Heart left ventricle (tissue), 16 donors: ENCODE measurements at places on chromosomes 2 and 18. TPM values are rescaled to one million over a fixed set of nuclear protein-coding genes. Genes with fewer than 3 reads are reported as not detected.

DNA sequence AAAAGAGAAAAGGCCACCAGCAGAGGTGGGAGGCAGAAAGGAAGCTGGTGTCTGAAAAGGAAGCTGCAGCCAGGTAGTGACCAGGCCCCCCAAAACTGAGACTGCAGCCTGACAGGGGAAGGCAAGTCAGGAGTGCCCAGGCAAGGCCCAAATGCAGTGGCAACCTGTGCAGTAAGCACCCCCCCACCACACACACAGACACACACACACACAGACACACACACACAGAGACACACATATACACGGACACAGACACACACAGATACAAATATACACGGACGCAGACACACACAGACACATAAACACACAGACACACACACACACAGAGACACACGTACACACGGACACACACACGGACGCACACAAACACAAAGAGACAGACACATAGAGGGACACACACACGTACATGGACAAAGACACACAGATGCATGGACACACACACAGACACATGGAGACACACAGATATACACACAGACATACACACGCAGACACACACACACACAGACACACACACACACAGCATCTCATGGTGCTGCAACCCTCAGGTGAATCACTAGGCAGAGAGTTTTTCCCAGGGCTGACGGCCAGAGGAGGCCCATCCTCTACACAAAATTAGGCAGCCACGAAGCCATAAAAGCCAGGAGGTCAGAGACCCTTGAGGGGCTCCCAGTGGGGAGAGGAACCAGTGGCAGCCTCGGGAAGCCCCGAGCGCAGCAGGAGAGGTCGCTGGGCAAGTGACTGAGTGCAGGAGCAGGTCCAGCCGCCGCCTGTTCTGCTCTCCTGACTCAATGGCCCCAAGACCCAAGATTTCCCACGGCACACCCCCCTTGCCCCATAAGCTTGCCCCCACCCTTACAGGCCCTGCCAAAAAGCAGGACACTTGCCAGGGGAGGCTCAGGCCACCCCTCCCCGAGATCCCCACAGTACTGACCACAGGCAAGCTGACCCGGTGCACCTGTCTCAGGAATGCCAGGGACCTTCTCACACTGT lies 6.3 kb downstream of the SDC1 start:
- DNase-seq = peak; percentile 30

Gene RTKN
- polyA plus RNA-seq = 18.0 TPM

- no peak for DNase-seq
Measured at GRCh38 chr2:8346706-8347430, 335.0 kb upstream of the ID2 start.

- DNase-seq = no peak
Measured at GRCh38 chr2:150465703-150466569, 21.5 kb downstream of the RND3 start.

DNA sequence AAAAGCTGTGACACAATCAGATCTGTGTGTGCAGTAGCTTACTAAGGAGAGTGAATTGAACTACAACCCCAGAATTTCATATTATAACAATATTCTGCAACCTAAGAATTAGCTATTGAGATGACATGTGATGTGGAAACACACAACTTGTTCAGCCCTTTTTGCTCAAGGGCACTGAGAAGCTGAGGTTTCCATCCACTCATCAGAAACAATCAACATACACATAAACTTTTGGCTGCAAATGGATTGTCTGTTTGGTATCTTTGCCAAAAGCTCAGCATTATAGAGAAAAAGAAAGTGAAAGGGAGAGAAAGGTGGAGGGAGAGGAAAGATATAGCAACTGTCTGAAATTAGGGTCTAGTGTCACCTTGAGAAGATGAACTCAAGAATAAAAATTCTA lies 117.2 kb upstream of the KLF7 start:
- no peak for DNase-seq

DNA sequence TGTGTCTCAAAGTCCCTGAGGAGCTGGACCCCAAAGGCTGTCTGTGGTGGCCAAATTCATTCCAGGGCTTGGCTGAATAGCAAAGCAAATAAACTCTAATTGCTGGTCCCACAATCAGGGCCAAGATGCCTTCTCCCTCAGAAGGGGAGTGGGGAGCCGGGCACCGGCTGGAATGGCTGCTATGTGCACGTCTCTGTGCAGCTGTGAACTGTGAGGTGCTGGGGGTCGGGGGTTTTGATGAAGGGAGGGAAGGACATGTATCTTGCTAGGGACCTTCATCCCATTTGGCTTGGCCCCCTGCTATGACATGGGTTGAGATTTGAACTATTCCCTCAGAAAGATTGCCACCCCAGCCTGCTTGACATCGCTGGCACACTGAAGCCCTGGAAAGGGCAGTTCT lies 60.4 kb downstream of the CIB4 start:
- DNase-seq = no peak

Gene SLC5A6
- 37.7 TPM for polyA plus RNA-seq

GRCh38 chr2:237927986-237928385 lies 38.8 kb upstream of the UBE2F start:
- no peak for DNase-seq

- DNase-seq = no peak
Measured at GRCh38 chr18:14092625-14093306, 39.5 kb downstream of the ZNF519 start.

Gene SERPINB3
- not detected for polyA plus RNA-seq

Gene LBX2
- 0.27 TPM for polyA plus RNA-seq

Gene CYP1B1
- polyA plus RNA-seq = 3.9 TPM

DNA sequence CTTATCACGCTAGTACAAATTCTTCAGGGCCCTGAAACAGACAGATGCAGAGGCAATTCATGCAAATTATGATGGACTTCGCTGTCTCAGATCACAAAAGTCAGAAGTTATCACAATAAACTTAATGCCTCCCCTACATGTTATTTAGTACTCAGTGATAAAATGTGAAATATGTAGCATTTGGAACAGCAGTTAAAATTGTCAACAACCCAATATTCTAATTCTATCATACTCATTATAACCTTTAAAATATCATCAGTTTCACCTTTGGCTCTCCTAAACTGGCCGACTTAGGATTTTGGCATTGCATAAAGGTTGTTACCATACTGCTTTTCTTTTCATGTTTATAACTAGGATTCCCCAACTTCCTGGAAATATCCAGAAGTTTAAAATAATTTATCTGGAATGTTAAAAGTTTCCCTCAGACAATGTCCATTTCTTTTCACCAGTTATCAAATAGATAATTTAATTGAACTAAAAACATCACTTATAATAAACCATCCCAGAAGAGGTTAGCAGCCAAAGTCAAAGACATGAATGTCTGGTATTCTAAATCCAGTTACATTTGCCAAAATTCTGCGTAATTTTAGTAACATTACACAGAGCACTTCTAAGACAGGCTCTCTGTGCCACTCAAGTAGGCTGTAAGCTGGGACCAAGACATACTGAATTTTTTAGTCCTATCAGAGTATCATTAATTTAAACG lies 239.8 kb downstream of the RBM43 start:
- DNase-seq = no peak

GRCh38 chr2:126115975-126116374 lies 540.0 kb upstream of the GYPC start:
- no peak for DNase-seq

DNA sequence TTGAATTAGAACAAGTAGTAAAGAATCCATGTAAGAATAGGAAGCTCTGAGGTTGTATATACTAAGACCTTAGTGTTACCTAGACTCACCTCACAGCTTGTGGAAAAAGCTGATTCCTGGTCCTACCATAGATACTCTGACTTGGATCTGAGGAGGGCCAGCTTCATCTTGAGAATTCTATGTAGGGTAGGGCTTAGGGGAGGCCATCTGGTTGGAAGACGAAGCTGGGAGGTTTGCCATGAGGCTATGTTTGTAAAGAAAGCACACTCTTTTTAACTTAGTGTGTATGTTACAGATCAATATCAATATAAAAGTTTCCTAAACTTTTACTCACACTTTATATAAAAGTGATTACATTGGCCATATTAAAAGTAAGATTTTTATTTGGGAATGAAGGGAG lies 77.1 kb upstream of the GALNT5 start:
- no peak for DNase-seq

DNA sequence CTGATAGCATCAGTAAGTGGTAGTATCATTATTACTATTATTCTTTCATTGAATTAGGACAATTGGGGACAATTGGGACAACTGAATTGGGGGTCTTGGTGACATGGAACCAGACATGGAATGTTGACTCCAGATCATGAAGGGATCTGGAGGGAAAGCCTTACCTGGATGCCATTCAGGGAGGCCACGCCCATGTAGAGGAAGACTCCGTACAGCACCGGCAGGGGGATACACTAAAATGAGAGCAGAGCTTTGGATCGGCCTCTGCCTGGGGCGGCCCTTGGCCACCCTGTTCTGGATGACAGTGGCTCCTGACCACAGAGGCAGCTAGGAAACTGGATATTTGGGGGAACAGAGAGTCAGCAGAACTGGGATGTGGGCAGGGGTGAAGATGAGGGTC lies 29.2 kb downstream of the MTHFD2 start:
- DNase-seq = no peak

Gene UGT1A4
- polyA plus RNA-seq = not detected

- DNase-seq = no peak
Measured at GRCh38 chr2:175187378-175187777, 5.9 kb upstream of the ATP5MC3 start.

Gene TEX44
- polyA plus RNA-seq = not detected

GRCh38 chr2:118846953-118847761 lies at the start of gene EN1:
Gene EN1 (minus strand): TSS chr2:118847648. CDS start chr2:118847167, 481 bp downstream.
- DNase-seq = no peak

DNA sequence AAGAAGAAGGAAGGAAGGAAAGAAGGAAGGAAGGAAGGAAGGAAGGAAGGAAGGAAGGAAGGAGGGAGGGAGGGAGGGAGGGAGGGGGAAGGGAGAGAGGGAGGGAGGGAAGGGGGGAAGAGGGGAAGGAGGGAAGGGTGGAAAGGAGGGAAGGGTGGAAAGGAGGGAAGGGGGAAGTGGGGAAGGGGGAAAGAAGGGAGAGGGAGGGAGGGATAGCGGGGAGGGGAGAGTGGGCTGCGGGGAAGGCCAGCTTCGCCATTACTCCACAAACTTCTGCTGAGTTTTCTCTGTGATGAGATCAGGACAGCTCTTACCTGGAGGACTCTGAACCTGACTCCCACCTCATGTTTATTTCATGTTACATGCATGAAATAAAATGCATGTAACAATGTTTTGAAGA lies 601.5 kb upstream of the FSHR start:
- no peak for DNase-seq

Gene CCL20
- polyA plus RNA-seq = not detected

GRCh38 chr18:64886995-64887394 lies 738.1 kb upstream of the LINC00305 start:
- DNase-seq = no peak
